Activated CD4-positive, alpha-beta T cell treated with anti-CD3 and anti-CD28 coated beads, Interleukin-2, Interleukin-6, amounts not matched to agents 100 ng/mL and 50 ng/mL, durations not matched to agents 16 hours and 8 hours (primary cell): ENCODE measurements at places on chromosomes 7 and 10.

DNA sequence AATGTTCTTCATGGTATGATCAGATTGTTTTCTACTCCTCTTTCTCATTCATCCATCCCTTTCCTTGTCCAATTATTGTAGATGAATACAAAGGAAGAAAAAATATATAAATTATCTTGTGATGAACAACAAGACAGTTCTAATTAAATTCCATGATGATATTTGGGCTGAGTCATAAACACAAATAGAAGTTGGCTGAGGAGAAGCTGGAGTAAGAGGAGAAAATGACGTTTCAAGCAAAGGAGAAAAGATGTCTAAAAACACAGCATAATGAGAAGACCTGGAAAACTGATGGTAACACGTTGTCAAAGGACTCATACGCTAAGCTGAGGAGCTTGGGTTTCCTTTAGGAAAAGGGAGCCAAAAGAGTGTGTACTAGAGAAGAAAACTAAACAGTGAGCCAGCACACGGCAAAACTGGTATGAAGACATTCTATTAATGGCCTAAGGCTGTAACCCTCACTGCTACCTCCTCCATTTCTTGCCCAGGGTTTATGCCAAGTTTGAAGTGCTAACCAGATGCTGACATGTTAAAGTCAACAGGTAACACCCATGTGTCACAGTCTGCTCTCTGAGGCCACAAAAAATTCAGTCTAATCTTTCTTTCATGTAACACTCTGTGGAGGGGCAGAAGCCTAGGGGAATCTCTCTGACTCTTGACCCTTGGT is 26.1 kb downstream of the ZFAND4 start:
- no peak for DNase-seq

DNA sequence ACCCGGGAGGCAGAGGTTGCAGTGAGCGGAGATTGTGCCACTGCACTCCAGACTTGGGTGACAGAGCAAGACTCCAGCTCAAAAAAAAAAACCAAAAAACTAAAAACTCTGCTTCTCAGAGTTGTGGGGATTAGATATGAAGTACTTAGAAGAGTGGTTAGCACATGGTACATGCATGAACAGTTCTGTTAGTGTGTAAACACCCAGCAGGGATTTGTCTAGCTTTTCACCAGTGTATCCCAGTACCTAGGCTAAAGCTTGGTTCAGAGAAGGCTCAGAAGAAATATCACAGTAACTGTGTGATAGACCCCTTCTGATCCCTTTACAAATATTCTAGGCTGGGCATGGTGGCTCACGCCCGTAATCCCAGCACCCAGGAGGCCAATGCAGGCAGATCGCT is 9.5 kb downstream of the PPIA start:
- no peak for DNase-seq

GRCh38 chr10:129895811-129896135 is 68.3 kb downstream of the EBF3 start:
- DNase-seq = no peak

GRCh38 chr10:75211007-75211691 is 553 bp downstream of the VDAC2 start:
- DNase-seq = peak; percentile 53

GRCh38 chr7:93140582-93141191 is 7.5 kb downstream of the SAMD9L start:
- DNase-seq = no peak
